ENCODE measurements at places on chromosomes 3 and 15.

DNA sequence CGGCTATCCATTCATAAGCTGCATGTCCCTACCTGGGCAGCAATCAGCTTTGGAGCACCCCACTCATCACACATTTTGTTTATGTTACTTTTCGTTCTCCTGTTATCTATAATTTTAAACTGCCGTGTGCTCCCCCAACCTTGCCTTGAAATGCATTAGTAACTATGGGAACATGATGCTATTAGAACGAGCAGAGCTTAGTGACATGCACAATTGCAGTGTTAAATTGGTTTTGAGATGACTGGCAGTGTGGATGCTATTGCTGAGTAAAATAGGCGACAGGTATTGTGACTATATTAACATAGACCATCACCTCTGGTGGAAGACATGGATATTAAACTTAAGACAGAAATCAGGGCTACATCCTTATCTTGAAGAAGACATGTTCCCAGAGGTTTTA is 191.6 kb downstream of the KCNAB1 start:
- DNase-seq = no peak

DNA sequence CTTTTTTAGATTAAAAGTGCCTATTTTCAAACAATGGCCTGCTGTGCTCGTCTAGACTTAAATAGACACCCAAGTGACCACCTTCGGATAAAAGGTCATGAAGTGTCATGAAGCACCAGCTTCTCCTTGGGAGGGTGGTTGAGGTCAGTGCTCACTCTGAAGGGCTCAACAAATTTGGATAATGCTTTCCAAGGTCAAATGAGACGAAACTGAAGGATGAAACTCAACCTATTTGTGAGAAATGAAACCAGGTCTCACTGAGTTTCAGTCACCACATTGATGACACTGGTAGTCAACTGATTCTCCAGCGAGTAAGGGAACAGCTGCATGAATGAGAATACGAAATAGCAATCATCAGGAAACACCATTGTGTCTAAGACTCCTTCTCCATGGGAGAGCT is 852.6 kb downstream of the NTRK3 start:
- DNase-seq = no peak

- peak; percentile 17 for DNase-seq
Measured at GRCh38 chr3:52773361-52774065, 2.8 kb upstream of the NEK4 start.

- DNase-seq = no peak
Measured at GRCh38 chr15:77493324-77493907, 72.7 kb downstream of the HMG20A start.

GRCh38 chr15:74869726-74870407 is 3.3 kb downstream of the SCAMP2 start:
- DNase-seq = no peak

DNA sequence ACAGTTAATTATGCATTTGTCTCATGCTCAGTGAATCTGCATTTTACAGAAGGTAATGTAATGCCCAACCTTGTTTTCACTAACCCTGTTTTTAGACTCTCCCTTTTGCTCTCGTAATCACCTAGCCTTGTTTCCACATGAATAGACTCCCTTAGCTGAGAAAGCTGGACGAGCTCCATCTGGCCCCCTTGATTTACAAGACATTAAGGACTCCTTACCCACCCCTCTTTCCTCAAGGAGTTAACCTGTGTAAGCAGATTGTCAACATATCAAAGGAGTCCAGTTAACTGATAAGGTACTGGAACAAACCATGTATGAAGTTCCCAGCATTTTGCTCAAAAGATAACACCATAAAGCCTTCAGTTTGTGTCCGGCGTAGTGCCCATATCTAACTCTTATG is 99.6 kb downstream of the VPS8 start:
- no peak for DNase-seq

- DNase-seq = no peak
Measured at GRCh38 chr15:93331545-93332167, 242.6 kb upstream of the RGMA start.

DNA sequence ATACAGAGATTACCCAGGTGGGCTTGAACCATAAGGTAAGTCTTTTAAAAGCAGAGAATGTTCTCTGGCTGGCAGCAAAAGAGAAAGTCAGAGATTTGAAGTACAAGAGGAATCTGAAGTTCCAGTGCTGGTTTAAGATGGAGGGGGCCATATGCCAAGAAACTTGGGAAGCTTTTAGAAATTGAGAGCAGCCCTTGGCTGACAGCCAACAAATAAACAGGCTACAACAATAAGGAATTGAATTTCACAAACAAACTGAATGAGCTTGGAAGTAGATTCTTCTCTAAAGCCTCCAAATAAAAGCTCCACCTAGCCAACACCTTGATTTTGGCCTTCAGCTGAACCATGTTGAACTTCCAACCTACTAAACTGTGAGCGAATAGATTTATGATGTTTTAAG is 85.7 kb downstream of the TRIM42 start:
- DNase-seq = no peak

Data from activated CD4-positive, CD25-positive, alpha-beta regulatory T cell treated with anti-CD3 and anti-CD28 coated beads, Interleukin-2, amount 50 U/mL, for 72 hours (primary cell).